ENCODE measurements at places on chromosomes 16 and 17.

DNA sequence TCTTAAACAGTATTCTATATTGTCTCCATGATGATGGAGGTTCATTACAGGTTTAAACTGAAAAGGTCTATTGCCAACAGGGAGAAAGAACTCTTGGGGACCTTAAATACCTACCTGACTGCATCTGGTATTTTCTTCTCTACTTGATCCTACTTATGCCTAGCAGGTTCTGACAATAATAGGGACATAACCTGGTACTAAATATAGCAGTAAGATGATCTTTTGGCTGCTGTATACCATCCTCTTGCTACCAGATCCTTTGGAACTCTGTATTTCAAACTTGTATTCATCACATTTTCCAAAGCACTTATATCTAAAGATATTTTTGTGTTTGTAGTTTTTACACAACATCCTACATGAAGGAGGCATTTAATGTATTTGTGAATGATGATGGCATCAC is 146.5 kb upstream of the CORO6 start:
- DNase-seq = no peak

DNA sequence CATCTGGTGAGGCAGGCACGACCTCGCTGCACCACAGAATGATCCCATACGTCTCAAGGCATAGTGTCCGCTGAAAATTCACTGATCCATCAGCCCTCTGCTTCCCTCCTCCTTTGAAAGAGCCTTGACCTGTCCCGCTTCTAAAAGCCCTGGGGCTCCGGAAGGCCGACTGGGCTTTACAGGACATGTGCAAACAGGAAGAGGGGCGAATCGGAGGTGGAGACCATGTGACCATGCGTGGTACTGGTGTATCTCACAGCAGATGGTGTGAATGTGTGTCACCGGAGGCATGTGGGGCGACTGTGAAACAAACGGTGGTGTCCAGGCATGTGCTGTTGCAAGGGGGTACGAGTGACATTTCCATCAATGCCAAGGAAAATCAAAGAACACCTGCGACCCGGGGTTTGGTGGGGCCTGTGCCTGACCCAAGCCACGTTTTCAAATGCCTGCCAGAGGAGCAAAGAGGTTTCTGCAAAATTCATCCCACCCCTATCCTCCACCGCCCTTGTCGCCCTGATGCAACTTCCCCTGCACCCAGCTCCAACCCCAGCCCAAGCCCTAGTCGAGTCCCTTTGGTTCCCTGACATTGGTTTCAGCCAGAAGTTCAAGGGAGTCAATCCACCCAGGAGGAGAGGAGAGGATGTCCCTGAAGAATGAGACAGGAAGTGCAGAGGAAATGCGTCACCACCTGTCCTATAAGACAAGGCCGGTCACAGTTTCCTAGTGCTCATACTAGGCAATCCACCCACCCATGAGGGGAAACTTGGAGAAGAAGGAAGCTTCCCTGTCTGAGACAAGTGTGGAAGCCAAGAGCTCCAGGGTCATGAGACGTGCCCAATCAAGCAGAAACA is 5.9 kb upstream of the KCNJ18 start:
- DNase-seq = no peak

- DNase-seq = no peak
These were observed 48.7 kb downstream of the SF3B3 start for GRCh38 chr16:70572050-70572925.

DNA sequence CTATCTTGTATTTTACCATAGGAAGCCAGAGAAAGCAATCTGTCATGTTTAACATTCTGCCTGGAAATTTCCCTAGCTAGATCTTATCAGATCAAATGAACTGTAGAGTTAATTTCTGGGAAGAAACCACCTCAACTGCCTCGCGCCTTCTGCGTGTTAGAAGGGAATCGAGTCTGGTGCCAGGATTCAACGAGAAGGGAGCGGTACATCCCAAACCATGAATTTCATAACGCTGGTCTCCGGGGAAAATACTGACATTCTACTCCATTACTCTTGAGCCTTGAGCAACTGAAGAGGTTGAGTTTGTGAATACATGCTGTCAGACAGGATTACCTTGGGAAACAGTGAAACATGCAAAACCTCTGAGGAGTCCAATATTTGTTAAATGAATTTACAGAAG is 35.2 kb downstream of the MPHOSPH6 start:
- DNase-seq = no peak

GRCh38 chr16:85573696-85574641 is 39.2 kb upstream of the GSE1 start:
- peak; percentile 59 for DNase-seq

DNA sequence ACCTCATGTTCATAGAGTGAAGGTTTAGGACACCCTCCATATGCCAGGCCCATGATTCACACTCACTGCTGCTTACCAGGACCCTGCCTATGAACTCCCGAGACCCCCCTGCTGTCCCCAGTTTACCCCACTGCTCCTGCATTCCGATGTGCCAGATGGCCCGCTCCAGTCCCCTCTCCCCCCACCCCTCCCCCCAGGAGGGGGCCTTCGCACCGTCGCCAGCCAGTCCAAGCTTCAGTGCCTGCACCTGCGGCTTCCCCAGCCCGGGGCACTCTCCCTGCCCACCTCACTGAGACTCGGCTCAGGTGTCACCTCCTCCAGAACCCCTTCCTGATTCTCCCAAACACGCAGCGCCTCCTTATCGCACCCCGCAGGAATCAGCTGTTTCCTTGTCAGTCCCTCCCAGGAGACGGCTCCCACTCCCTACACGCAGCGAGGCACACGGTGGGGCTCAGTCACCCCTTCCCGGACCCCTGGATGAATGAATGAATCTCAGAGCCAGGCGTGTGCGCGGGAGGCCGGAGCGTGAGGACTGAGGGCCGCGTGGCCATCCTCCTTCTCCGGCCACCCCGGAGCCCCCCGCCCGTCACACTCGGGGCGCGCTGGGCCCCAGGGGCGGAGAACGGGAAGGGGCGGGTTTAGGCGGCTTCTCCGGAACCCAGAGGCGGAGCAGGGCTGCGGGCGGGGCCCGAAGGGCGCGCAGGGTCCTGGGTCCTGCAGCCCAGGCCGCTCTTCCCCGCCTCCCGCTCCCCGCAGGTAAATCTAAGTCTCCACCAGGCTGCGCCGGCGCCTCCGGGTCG is 1.6 kb downstream of the MYO1C start:
- DNase-seq = peak; percentile 74

- no peak for DNase-seq
These were observed 72.3 kb upstream of the CORO6 start for GRCh38 chr17:29694918-29695563.

GRCh38 chr16:30650369-30651123 is at the start of gene PRR14:
PRR14 (plus strand) TSS chr16:30650960; CDS start chr16:30651646, 686 bp downstream.
- DNase-seq = peak; percentile 95

GRCh38 chr17:81416612-81417011 is 21.4 kb downstream of the BAHCC1 start:
- DNase-seq = peak; percentile 94

DNA sequence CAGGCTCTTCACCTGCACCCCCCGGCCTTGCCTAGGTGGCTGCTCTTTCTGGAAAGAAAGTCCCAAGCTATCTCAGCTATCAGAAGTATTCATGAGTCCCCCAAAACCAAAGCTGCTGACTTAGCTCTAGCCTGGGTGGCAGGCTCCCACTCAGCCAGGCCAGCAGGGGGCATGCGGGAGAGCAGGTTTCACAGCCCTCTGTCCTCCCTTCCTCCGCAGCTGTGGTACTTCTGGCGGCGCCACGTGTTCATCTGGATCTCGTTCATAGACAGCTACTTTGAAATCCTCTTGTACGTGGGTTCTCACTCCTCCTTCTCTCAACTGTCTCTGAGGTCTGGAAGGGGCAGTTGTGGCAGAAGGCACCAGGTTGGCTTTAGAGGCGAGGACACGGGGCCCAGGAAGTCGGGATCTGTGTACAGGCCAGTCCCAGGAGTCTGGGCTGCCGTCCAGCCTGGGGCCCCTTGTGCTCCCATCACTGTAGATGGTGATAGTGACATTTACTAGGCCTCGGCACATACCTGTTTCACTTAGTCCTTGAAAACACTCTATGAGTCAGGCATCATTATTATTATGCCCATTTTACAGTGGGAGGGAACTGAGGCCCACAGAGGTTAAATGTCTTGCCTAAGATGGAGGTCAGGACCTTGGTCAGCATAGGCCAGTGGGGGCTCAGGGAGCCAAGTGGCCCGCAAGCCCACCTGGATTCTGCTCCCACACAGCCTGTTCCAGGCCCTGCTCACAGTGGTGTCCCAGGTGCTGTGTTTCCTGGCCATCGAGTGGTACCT is 12.9 kb downstream of the TRPV2 start:
- no peak for DNase-seq

DNA sequence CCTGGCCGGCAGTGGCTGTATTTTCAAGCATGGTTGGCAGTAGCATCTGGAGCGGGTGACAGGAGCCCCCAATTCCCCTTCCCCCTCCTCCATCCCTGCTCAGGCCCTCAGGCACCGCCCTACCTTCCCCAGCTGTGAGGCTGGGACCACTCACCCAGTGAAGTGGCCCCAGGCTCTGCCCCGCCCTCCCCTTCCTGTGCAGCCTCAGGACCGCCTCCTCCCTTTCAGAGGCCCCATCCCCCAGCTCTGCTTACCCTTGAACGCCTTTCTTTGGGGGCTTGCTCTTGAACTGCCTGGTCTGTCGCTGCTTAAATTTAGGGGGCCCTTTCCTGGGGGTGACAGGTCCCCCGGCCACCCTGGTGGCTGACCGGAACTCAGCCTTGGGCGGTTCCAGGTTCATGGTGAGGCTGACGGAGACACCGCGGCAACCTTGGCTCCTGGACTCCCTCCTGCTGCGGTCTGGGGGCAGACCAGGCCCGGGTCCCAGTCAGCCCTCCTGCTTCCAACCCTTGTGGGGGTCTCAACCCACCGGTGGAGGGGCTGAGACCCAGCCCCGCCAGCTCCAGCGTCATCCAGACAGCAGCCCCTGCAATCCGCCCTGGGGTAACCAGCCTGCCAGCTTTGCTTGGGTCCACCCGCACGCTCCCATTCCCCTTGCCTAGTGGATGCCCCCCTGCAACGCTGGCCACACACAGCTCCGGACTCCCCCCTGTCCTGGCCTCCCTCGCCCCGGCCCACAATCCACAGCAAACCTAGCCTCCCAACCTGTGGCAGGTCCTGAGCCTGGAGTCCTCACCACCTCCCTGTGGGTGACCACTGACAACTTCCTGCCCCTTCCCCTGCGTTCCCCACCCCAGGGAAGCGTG is 3.2 kb downstream of the PDE6G start:
- no peak for DNase-seq

Measured in cerebellum (tissue), 4 donors.